ENCODE measurements at places on chromosomes 3 and 15. TPM values are rescaled to one million over a fixed set of nuclear protein-coding genes. Genes with fewer than 3 reads are reported as not detected.

- no peak overlapping the region for H3K4me3 ChIP-seq
- H3K36me3 ChIP-seq, result no peaks in the 10 kb centered on the region
- H3K27me3 ChIP-seq, result no peaks in the 10 kb centered on the region
- 0 out of 2 replicates have a peak overlapping the region, but pooled peaks have one; percentile 47 for H3K27ac ChIP-seq
Observed at GRCh38 chr3:61570813-61571212, 9.4 kb downstream of the PTPRG start.

Gene GTPBP8
- 47.1 TPM for total RNA-seq

Gene P2RY1
- total RNA-seq, result 59.8 TPM

DNA sequence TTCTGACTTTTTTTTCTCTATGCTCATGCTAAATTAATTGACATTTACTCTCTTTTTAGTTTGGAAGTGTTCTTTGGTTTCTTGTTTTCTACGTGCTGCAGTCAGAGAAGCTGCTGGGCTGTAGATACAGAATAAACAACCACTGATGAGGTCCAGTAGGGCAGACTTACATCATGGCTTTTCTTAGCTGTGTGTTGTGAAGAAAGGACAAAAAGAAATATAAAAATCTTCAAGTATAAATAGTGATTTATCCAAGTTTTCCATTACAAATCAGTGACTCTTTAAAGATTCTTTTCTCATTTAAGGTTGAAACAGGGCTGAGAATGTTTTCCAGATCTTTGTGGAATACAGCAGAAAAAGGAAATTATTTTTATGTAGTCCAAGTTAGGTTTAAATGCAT is 122.2 kb downstream of the CMSS1 start:
- no peaks in the 10 kb centered on the region for H3K27me3 ChIP-seq
- DNase-seq, result no peak
- H3K36me3 ChIP-seq, result no peaks in the 10 kb centered on the region
- no peak overlapping the region for H3K4me3 ChIP-seq

Gene IL20RB
- 4.6 TPM for total RNA-seq

DNA sequence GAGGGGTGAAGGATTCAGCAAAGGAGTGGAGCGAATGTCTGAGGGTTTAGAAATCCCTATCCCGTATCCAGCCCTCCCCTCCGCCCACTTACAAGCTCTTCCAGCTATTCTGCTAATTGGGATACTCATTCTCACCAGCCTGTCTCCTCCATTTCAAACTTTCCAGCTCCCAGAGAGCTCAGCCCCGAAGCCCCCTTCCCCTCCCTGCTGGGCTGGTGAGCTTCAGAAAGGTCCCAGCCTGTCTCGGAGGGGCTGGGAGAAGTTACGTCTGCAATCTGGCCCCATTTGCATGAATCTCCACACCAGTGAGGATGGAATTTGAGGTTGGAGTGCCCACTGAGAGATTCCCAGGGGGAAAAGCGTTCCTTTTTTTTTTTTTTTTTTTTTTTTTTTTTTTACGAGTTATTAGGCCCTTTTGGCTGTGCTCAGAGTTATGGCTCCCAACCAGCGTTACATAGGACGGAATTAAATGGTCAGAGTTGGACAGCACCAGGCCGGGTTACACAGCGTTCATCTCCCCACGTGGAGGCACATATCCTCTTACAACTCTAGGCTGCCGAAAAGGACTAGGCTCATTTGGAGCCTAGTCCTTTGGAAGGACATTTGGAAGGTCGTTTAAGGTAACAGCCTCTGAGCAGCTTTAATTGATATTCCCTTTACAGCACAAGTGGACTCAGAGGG is 34.6 kb downstream of the FGD5 start:
- H3K27ac ChIP-seq, result no peak overlapping the region
- peaks cover 31% of the 10 kb centered on the region for H3K4me1 ChIP-seq
- H3K27me3 ChIP-seq, result no peaks in the 10 kb centered on the region

DNA sequence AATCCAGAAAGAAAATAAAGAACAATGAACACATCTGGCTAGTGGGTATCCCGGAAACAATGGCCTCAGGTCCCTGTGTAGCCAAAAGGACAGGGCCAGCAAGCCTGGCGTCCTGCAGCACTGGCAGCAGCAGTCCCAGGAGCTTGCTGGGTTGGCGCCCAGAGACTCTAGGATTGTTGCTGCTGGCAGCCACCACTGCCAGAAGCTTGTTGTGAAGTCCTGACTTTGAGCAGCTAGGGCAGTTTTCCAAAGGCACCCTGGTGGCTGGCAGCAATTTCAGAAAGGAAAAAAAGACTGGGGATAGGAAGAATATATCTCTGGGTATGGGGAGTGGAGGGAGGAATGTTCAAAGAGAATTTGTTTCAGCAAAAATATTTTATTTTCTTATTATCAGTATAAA is 11.3 kb downstream of the SHQ1 start:
- no peak overlapping the region for H3K4me3 ChIP-seq
- H3K27me3 ChIP-seq, result no peaks in the 10 kb centered on the region
- no peak for DNase-seq
- no peak overlapping the region for H3K27ac ChIP-seq
- no peaks in the 10 kb centered on the region for H3K4me1 ChIP-seq

GRCh38 chr3:122104515-122105194 is 49.5 kb downstream of the CD86 start:
- no peaks in the 10 kb centered on the region for H3K27me3 ChIP-seq
- no peak overlapping the region for H3K27ac ChIP-seq
- DNase-seq, result no peak
- no peaks in the 10 kb centered on the region for H3K4me1 ChIP-seq

GRCh38 chr3:112818289-112818688 is 28.4 kb downstream of the CD200R1L start:
- no peaks in the 10 kb centered on the region for H3K36me3 ChIP-seq
- peaks cover 8% of the 10 kb centered on the region for H3K4me1 ChIP-seq
- H3K27me3 ChIP-seq, result no peaks in the 10 kb centered on the region
- no peak overlapping the region for H3K4me3 ChIP-seq
- no peak overlapping the region for H3K27ac ChIP-seq

DNA sequence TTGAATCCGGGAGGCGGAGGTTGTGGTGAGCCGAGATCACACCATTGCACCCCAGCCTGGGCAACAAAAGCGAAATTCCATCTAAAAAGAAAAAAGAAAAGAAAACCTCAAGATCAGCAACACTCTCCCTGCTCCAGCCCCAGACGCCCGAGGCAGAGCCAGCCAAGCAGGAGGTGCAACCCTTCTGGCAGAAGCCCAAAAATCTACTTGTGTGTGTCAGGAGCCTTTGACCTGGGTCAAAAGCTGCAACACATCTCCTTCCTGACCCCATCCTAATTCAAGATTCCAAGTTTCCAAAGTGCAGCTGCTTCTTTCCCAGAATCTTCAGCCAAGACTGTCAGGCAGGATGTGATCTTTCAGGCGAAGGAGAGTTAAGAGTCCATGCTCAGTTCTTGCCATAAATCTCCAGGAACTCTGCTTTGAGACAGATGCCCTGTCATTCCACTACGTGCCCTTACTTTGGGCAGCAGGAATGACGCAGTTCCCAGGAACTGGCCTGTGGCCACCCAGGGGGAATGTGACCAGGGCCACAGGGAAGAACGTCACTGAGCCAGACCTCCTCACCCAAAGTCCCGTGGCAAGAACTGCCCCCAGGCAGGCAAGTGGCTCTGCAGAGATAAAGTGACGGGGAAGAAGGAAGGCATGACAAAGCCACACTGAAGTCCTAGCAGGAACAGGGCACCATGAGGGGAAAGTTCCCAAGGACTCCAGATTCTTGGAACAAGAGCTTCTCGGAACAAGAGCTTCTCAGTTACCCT is 39.4 kb downstream of the SH3BP5 start:
- no peaks in the 10 kb centered on the region for H3K4me1 ChIP-seq
- no peak overlapping the region for H3K4me3 ChIP-seq
- H3K36me3 ChIP-seq, result no peaks in the 10 kb centered on the region
- no peak for DNase-seq

DNA sequence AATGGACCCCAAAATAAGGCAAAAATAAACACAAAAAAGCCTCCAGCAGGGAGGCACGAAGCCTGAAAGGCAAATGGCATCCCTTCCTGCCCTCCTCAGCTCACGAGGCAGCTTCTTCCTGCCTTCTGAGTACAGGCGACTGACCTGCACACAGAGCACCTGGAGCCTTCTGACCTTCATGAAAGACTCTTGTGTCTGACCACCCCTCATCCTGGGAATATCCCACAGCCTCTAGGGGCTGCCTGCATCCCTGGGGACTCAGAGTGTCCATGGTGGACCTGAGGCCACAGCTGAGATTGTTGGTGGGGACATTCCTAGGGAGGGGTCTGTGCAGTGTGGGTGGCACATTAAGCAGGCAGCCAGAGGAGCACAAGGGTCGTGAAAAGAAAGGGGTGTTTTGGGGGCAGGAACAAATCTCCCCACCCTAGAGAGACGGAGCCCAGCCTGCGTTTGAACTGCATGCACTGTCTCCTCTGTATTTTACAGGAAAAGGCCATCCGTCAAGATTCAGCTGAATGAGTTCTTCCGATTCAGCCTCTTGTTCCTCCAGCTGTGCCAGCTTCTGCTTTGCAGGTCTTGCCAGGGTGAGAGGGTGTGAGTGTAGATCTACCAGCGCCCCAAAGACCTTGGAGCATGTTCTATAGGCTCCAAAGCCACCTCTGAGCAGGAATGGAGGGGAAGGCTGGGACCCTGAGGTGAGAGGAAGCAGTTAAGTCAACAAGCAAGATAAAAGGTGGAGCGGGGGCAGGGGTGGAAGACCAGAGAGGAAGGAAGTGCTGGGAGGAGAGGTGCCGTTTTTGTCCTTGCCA is 80.4 kb upstream of the MEF2A start:
- H3K4me1 ChIP-seq, result peaks cover 15% of the 10 kb centered on the region
- H3K27ac ChIP-seq, result no peak overlapping the region
- no peaks in the 10 kb centered on the region for H3K36me3 ChIP-seq
- H3K27me3 ChIP-seq, result peaks cover 3% of the 10 kb centered on the region
- H3K4me3 ChIP-seq, result peak overlapping the region; percentile 66

- no peak overlapping the region for H3K27ac ChIP-seq
- no peaks in the 10 kb centered on the region for H3K27me3 ChIP-seq
- no peaks in the 10 kb centered on the region for H3K36me3 ChIP-seq
- peaks cover 70% of the 10 kb centered on the region for H3K4me1 ChIP-seq
Observed at GRCh38 chr3:170835336-170835735, 34.7 kb downstream of the RPL22L1 start.

Gene DCBLD2
- 75.4 TPM for total RNA-seq

DNA sequence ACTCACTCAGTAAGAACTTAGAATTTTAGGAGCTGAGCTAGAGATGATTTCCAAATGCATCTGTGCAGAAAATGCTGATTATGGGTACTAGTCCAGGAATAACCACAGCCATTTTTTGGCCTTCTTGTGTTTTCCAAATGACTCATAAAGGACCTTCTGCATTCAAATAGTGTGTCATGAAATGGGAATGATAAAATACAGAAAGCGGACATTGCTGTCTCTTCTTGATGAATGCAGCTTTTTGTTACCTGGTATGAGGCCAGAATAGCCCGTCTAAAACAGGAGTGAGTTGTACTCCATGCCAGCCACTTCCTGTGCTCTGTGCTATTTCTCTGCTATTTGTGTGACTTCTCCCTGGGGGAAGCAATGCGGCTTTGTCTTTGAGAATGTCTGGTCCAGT is 20.5 kb upstream of the FRMD5 start:
- no peak overlapping the region for H3K4me3 ChIP-seq
- peaks cover 18% of the 10 kb centered on the region for H3K4me1 ChIP-seq
- H3K27me3 ChIP-seq, result no peaks in the 10 kb centered on the region
- DNase-seq, result no peak
- no peaks in the 10 kb centered on the region for H3K36me3 ChIP-seq

GRCh38 chr3:141928631-141929270 is 52.3 kb downstream of the ATP1B3 start:
- H3K4me3 ChIP-seq, result no peak overlapping the region
- no peaks in the 10 kb centered on the region for H3K27me3 ChIP-seq
- no peak for DNase-seq
- no peaks in the 10 kb centered on the region for H3K4me1 ChIP-seq
- peaks cover 14% of the 10 kb centered on the region for H3K36me3 ChIP-seq

Measured in GM23338 (cell line).